ENCODE measurements at places on chromosomes 7 and 10. TPM values are rescaled to one million over a fixed set of nuclear protein-coding genes. Genes with fewer than 3 reads are reported as not detected.

DNA sequence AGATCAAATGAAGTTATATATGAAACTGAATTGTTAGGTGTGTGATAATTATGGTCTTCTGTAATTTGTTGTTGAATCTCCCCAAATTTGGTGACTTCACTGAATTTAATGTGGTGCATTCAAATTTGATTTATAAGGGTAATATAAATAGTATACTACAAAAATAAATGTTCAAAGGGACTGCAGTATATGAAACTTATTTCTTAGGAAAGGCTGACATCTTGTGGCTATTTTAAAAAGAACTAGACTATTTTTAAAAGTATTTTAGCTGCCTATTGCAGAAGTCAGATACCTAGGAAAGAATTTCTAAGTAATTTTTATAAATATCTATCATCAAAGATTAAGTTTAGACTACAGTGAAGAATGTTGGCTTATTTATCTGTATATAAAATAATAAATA, 36.6 kb downstream of the ATRNL1 start:
- DNase-seq, result no peak

- DNase-seq, result no peak
These were observed 16.4 kb downstream of the FZD1 start for GRCh38 chr7:91280604-91281003.

- DNase-seq, result no peak
These were observed 331.0 kb downstream of the LRMDA start for GRCh38 chr10:75762431-75762802.

DNA sequence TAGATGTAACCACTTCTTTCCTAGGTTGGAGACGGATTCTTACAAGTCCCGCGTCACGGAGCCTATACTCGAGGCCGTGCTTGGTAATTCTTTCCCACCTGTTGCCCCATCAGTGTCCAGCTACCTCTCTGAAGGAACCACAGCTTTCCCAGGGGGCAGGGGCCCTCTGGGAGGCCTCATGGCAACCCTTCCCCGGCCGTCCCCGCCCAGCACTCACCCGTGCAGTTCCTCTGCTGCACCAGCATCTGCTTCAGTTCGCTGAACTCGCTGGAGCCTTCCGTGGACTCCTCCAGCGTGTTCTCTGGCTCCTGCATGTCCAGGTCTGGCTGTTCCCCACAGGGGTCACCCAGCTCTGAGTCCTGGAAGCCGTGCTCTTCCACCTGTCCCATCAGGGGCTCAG, 24.5 kb downstream of the ZNF777 start:
- no peak for DNase-seq

DNA sequence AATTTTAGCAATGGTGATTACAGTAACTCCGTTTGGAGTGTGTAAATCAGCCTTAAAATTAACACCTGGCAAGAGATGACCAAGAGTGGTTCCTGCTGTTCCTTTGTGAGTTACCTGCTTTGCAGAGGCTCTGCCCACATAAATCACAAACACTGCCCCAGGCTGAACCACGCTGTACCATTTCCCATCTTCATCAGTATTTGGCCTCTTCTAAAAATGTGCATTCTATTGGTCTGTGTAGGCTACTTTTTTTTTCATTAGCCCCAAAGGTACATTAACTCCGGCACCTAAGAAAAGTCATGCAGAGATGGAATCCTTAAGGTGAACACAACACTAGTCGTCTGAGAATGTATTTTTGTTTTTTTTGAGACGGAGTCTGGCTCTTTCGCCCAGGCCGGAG, 96.1 kb downstream of the PROSER2 start:
- DNase-seq, result no peak

DNA sequence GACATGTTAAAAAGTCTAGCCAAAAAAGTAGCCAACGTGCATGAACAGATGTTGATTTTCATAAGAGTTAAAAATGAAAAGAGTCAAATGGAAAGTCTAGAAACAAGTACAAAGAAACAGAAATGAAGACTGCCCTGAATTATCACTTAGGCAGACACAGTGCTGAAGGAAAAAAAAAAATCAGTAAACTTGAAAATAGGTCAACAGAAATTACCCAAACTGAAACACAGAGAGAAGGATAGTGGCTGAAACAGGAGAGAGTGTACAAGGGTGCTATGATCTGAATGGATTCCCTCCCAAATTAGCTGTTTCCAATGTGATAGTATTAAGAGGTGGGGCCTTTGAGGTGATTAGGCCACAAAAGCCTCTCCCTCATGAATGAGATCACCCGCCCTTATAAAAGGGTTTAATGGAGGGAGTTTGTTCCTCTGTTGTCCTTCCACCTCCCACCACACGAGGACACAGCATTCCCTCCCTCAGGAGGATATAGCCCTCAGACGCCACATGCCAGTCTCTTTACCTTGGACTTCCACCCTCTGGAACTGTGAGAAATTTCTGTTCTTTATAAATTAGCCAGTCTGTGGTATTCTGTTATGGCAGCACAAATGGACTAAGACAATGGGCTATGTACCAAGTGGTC, 249.7 kb downstream of the AHR start:
- no peak for DNase-seq

GRCh38 chr10:97974100-97974499, 56.3 kb downstream of the CRTAC1 start:
- no peak for DNase-seq

DNA sequence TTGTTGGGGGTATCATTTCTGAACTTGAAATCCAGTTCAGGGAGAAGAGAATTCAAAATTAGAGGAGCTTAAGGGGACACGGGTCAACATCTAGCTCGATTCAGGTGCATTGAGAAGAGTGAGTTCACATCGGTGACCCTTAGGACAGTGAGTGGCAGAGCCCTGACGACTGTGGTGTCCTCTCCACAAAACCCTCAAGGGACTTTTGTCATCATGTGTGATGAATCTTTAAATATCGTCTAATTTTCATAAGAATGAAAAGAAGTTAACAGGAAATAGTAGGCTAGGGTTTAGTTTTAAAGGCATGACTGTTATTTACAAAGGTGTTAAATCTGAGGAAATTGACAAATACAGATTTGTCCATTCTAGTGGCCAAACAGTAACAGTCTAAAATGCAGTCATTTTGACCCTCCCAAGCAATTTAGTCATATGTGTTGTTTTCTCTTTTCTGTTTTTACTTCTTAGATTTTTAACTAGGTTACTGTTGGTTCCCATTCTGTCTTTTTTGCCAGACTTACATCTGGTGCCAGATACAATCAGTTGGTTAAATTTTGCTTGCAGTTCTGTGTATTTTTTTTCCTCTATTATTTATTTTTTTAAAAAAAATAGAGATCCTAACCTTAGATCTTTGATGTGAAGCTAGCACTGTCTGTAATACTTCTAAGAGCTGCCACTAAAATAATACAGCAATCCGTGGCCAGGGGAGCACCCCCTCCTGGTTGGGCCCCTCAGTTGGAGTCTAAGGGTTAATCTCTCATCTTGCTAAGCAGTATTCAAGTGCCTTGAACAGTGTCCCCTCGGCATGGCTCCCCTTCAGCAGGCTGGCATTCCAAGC, 34.9 kb upstream of the SH2B2 start:
- no peak for DNase-seq

DNA sequence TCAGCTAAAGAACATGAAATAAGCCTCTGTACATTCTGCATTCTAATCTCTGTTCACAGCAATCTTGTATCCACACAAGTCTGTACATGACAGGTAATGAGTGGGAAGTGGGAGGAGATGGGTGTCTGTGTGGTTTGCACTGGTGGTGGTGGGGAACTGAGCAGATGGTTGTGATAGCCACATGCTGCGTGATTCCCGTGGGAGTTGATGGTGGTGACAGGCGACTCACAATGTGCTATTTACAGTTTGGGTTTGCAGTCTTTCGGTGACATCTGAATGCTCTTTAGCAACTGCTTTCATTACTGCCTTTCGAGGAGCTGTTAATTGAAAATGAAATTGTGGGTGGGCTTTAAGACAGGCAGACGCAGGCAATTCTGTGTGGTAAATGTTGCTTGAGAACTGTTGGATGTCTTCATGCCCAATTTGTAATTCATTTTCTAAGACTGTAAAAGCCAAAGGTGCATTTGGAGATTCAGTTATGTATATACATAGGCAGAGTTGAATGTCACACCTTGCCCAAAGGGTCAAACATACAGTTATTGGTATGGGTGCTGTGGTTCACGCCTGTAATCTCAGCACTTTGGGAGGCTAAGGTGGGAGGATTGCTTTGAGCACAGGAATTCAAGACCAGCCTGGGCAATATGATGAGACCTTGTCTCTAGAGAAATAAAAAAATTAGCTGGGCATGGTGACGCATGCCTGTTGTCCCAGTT, 308.2 kb downstream of the AUTS2 start:
- DNase-seq, result no peak

The GPR15LG gene
- not detected for total RNA-seq
